ENCODE measurements at places on chromosomes 5 and 9. TPM values are rescaled to one million over a fixed set of nuclear protein-coding genes. Genes with fewer than 3 reads are reported as not detected.

The ANKRD31 gene
- total RNA-seq: 0.72 TPM

The CCDC192 gene
- not detected for total RNA-seq

The IL9 gene
- total RNA-seq: not detected

The ALDOB gene
- not detected for total RNA-seq

The CFAP157 gene
- 0.19 TPM for total RNA-seq

The RNF183 gene
- total RNA-seq: 3.4 TPM

The HINT2 gene
- 13.2 TPM for total RNA-seq

The FBN2 gene
- 4.4 TPM for total RNA-seq

- no peak overlapping the region for H3K27ac ChIP-seq
- peaks cover 4% of the 10 kb centered on the region for H3K4me1 ChIP-seq
- no peaks in the 10 kb centered on the region for H3K27me3 ChIP-seq
- DNase-seq: no peak
These were observed 26.9 kb upstream of the CNOT6 start for GRCh38 chr5:180467028-180467975.

DNA sequence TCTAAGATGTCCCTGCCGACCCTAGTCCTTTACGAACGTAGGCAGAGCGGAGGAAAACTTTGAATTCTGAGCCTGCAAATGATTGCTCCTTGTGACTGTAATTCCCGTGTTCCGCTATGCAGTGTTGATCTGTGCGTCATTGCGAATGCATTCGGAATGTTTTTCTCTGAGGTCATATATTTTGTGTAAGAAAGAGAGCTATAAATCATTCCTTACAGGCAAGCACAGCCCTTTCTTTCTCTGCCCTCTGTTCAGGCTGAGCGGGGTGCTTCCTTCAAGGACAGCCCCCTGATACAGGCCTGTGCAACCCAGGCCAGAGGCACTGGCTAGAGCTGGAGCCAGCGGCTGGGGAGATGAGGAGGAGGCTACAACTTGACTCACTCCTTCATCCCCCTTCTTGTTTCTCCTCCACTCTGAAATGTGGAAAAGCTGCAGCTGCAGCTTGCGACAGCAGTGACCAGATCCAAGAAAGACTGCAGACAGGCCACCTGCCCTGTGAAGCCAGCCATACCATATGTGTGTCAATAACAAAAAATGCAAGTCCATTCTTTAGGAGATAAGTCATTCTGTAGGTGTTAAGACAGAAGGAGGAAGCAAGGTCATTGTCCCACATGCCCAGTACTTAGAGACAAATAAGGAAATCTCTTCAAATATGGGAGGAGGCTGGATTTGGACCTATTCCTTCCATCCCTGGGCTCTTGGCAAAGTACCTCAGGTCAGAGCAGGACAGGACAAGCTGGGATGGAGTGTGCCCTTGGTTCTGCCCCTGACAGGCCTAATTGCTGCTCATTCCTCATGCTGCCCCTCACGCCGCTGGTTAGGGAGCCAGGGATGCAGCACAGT is 345.7 kb upstream of the WWC1 start:
- H3K27me3 ChIP-seq: no peaks in the 10 kb centered on the region
- peaks cover 18% of the 10 kb centered on the region for H3K4me1 ChIP-seq
- H3K36me3 ChIP-seq: no peaks in the 10 kb centered on the region
- H3K27ac ChIP-seq: peak overlapping the region; percentile 5

DNA sequence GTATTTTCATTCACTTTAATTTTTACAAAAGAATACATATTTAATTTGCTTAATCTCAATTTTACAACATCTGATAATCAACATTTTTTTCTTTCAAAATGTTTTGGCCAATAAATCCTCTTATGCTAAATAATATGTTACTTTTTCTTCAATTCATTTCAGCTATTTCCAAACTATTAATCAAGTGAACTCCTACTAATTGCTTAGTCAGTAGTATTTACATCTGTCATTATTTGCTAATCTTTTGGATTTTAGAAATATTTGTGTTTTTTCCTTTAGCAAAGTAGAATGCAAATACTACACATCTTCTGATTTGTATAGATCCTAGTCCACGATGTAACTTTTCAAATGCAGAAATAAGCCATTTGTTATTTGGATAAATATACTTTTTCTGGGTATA is 1.6 kb upstream of the TNPO1 start:
- H3K4me3 ChIP-seq: no peak overlapping the region

- no peaks in the 10 kb centered on the region for H3K27me3 ChIP-seq
- no peak for DNase-seq
- H3K4me1 ChIP-seq: peaks cover 28% of the 10 kb centered on the region
- peak overlapping the region; percentile 76 for H3K4me3 ChIP-seq
These were observed 1.8 kb downstream of the TXN start for GRCh38 chr9:110254500-110254899.

- no peak for DNase-seq
- H3K36me3 ChIP-seq: no peaks in the 10 kb centered on the region
- no peak overlapping the region for H3K4me3 ChIP-seq
- H3K4me1 ChIP-seq: no peaks in the 10 kb centered on the region
- H3K27ac ChIP-seq: no peak overlapping the region
These were observed 62.6 kb upstream of the DMAC1 start for GRCh38 chr9:7862170-7862569.

GRCh38 chr5:10461904-10462555 is 20.4 kb downstream of the ROPN1L start:
- peaks cover 22% of the 10 kb centered on the region for H3K4me1 ChIP-seq
- no peaks in the 10 kb centered on the region for H3K27me3 ChIP-seq
- H3K36me3 ChIP-seq: no peaks in the 10 kb centered on the region

GRCh38 chr5:139641116-139642080 is 6.8 kb upstream of the CXXC5 start:
- no peak overlapping the region for H3K4me3 ChIP-seq
- no peak overlapping the region for H3K27ac ChIP-seq
- no peaks in the 10 kb centered on the region for H3K36me3 ChIP-seq
- peaks cover 43% of the 10 kb centered on the region for H3K4me1 ChIP-seq

DNA sequence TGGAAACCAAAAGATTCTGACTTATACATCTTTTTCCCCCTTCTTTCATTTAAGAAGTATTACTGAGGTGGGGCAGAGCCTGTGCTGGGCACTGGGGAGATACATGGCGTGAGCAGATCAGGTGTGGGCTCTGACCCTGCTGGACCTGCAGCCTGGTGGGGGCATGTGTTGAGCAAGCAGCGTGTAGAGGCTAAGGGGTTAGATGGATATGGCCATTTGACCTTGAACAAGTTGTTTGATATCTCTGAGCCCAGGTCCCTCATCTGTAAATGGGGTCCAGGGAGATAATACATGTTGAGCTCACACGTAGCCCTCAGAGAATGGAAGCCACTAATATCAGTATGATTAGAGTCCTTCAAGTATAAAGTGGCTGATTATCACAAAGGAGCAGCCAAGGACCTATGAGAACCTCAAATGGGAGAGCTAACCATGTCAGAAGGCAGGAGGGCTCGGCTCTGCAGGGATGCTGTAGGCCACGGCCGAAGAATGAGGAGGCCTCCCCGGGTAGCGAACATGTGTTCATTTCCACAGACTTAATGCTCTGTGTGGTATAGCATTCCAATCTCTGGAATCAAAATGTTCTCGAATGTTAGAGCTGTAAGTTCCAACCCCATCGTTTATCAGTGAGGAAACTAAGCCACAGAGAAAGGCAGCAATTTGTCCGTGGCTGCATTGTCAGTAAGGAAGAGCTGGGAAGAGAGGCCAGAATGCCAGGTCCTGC is 15.4 kb upstream of the ANGPTL2 start:
- no peaks in the 10 kb centered on the region for H3K36me3 ChIP-seq
- DNase-seq: no peak
- H3K27me3 ChIP-seq: no peaks in the 10 kb centered on the region
- peaks cover 50% of the 10 kb centered on the region for H3K4me1 ChIP-seq
- H3K4me3 ChIP-seq: no peak overlapping the region

- no peaks in the 10 kb centered on the region for H3K27me3 ChIP-seq
- H3K4me3 ChIP-seq: no peak overlapping the region
- H3K36me3 ChIP-seq: peaks cover 54% of the 10 kb centered on the region
- no peak overlapping the region for H3K27ac ChIP-seq
- H3K4me1 ChIP-seq: no peaks in the 10 kb centered on the region
These were observed 30.4 kb downstream of the IARS1 start for GRCh38 chr9:92263131-92263530.

DNA sequence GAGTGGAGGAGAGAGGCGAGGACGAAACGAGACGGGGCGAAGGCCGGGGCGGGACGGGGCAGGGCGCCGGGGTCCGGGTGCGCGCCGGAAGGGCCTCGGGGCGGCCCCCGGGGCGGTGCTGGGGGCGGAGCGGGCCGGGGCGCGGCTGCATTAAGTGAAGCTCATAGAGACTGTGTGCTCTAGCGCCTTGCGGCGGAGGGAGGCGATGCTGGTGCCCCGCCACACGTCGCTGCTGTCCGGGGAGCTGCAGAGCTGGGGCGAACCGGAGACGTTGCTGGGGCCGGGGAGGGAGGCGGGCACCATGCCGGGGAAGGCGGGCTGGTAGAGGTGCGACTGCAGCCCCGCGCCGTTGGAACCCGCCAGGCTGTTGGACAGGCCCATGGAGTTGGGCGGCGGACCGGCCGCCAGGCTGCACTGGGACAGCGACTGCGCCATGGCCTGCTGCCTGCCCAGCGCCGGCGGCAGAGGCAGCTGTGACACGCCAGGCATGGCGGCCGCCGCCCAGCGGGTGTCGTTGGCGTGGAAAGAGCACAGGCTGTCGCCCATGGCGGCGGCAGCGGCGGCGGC is 8.3 kb downstream of the OTP start:
- H3K27ac ChIP-seq: no peak overlapping the region
- DNase-seq: no peak
- peaks cover 19% of the 10 kb centered on the region for H3K4me1 ChIP-seq

GRCh38 chr5:180823940-180824629 is 21.5 kb upstream of the MGAT1 start:
- H3K27ac ChIP-seq: no peak overlapping the region
- no peak overlapping the region for H3K4me3 ChIP-seq
- H3K36me3 ChIP-seq: no peaks in the 10 kb centered on the region
- peaks cover 39% of the 10 kb centered on the region for H3K4me1 ChIP-seq
- no peaks in the 10 kb centered on the region for H3K27me3 ChIP-seq

- H3K27me3 ChIP-seq: no peaks in the 10 kb centered on the region
- no peak overlapping the region for H3K27ac ChIP-seq
- no peaks in the 10 kb centered on the region for H3K4me1 ChIP-seq
- H3K36me3 ChIP-seq: no peaks in the 10 kb centered on the region
- no peak overlapping the region for H3K4me3 ChIP-seq
These were observed 23.9 kb upstream of the FANCC start for GRCh38 chr9:95341293-95341962.

DNA sequence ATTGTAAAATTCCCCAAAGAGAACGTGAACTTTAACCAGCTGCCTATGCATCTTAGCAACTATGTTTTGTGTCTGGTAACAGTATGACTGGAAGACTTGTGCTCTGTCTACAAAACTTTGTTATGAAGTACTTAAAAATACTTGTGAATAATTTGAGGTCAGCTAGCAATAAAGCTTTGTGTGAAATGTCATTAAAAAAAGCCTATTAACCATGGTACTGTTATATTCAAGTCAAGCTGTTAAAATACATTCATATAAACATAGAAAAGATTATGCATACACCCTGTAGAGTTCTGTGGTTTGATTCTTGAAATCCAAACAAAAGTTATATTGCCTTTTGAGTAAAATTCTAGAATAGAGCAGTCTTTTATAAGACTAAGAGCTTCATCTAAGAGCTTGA is 60.1 kb downstream of the VCAN start:
- H3K27ac ChIP-seq: no peak overlapping the region
- H3K4me3 ChIP-seq: no peak overlapping the region
- H3K27me3 ChIP-seq: no peaks in the 10 kb centered on the region
- no peak for DNase-seq
- H3K36me3 ChIP-seq: no peaks in the 10 kb centered on the region

DNA sequence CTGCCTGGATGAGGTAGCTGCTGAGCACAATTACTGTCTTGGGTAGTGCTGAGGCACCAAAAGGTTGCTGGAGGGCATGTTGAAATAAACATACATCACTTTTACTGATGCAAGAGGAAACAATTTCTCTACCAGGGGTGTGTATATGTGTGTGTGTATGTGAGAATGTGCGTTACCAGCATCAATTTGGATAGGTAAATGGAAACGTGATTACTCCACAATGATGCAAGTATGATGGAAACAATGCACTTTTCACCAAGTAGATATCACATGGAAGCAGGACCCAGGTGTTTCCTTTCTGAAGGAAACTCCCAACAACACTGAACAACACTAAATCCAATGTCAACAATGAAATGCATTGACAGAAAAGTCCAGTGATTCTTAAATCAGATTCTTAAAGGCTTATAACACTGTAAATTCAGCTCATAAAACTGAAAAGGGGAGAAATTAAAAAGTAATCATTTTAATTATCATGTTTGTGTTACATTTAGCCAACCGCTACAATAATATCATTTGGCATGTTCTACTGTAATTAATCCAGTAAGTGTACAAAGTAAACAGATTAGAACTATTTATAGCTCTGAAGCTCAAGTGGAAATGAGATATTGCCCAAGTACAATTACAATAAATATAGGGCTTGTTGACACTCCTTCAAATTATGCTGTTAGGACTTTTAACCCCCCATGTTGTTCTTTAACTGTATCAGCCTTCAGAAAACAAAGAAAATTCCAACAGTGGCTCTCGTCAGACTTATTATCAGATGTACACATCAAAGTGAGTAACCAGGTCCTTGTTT is 25.3 kb downstream of the YIPF5 start:
- no peak for DNase-seq
- no peak overlapping the region for H3K4me3 ChIP-seq
- no peak overlapping the region for H3K27ac ChIP-seq
- H3K36me3 ChIP-seq: no peaks in the 10 kb centered on the region
- no peaks in the 10 kb centered on the region for H3K4me1 ChIP-seq

- H3K27me3 ChIP-seq: no peaks in the 10 kb centered on the region
- no peak overlapping the region for H3K4me3 ChIP-seq
- H3K36me3 ChIP-seq: no peaks in the 10 kb centered on the region
- H3K4me1 ChIP-seq: no peaks in the 10 kb centered on the region
These were observed 1536.2 kb downstream of the EFNA5 start for GRCh38 chr5:106134549-106134948.

DNA sequence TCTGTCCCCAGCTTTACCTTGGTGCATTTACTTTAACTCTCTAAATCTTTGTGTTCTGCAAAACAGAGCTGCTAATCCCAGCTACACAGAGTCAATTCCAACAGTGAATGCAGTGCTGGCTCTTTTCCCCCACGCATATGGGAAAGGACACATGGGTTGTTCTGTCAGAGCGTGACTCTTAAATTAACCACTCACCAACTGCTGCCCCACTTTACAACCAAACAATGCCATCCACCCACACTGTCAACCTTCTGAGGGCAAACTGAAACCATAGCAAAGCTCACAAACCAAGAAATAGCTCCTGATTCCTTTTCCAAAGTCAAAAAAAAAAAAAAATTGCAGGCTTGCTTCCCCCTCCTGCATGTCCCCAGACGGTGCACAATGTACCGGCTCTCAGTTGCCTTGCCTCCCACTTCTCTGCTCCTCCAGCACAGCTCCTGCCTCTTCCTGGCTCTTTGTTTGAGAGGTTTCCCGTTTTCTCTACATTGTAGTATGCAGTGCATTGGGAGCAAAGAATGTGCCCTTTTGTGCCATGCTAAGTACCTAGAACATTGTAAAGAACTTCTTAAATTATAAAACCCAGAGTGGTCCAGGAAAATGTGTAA is 151.5 kb upstream of the DAPK1 start:
- H3K4me1 ChIP-seq: no peaks in the 10 kb centered on the region
- H3K27me3 ChIP-seq: no peaks in the 10 kb centered on the region
- no peak overlapping the region for H3K4me3 ChIP-seq
- H3K36me3 ChIP-seq: no peaks in the 10 kb centered on the region
- no peak for DNase-seq

Data from esophagus squamous epithelium (tissue), 5 donors.